ENCODE measurements at places on chromosomes 2 and 18.

DNA sequence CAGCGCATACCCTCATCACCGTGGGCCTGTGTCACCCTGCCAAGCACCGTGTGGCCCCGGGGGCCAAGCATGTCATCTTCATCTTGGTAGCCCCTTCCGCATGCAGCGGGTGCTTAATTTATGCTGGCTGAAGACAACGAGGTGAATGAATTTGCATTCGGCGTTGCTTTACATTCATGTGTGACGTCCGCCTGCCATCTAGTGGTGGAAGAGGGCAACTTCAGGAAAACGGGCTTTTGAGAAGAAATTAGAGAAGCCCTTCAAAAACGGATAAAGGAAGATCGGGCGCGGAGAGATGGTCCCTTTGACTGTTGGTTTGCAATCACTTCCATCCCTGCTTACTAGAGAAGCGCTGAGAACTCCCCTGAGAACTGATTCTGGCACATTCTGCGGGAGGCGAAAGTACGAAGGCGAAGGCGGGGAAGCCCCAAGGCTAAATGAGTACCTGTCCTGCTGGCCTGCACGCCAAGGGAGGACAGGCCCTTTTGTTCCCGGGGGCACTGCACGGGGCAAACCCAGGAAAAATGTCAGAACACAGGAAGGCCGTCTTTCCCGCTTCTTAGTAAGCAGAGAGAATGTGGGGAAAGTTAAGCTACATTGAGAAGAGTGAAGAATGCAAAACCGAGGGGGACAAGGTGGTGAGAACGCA lies 145.9 kb downstream of the ZNF516 start:
- DNase-seq: peak; percentile 67

GRCh38 chr2:8229546-8229986 lies 452.3 kb upstream of the ID2 start:
- DNase-seq: no peak

DNA sequence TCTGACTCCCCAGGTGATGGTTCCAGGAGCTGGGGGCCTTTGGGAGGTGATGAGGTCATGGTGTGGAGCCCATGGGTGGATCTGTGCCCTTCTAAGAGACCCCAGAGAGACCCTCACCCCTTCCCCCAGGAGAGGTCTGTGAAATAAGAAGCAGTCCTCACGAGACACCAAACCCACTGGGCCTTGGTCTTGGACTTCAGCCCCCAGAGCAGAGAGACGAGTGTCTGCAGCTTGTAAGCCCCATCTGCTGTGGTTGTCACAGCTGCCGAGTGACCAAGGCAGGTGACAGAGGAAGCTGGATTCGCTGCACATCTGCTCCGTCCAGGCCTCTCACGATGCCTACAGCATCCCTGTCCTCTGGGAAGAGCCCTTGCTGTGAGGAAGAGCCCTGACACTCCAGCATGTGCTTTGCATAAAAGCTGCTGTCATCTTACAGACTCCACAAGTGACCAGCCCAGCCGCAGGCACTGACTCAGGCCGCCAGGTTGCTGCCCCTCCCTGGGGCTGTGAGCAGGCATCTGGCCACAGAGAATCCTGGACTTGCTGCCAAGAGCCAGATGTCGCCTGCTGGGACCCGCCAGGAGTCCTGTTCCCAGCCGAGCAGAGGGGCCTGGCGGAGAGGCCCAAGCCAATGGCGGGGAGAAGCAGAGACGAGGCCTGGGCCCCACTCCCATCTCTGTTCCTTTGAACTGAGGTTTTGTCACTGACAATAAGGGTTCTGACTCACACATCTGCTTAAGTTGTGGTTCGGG lies 150.8 kb downstream of the PXDN start:
- peak; percentile 37 for DNase-seq

DNA sequence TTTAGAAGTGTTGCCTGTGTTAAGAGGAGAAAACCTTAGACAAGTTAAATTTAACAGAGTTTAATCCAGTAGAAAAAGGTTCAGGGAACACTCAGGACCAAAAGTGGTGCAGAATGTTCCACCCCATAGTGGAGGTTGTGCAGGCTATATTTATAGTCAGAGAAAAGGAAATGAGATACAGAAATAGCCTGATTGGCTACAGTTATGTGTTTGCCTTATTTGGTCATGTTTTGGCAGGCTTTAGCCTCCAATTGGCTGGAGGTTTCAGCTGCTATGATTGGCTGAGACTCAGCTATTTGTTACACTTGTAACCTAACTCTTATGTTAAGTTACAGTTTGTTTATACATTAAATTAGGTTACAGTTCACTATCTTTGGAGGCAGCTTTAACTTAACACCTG lies 4.2 kb downstream of the STAMBP start:
- DNase-seq: no peak

- DNase-seq: no peak
Observed at GRCh38 chr2:209322905-209323512, 100.8 kb upstream of the MAP2 start.

DNA sequence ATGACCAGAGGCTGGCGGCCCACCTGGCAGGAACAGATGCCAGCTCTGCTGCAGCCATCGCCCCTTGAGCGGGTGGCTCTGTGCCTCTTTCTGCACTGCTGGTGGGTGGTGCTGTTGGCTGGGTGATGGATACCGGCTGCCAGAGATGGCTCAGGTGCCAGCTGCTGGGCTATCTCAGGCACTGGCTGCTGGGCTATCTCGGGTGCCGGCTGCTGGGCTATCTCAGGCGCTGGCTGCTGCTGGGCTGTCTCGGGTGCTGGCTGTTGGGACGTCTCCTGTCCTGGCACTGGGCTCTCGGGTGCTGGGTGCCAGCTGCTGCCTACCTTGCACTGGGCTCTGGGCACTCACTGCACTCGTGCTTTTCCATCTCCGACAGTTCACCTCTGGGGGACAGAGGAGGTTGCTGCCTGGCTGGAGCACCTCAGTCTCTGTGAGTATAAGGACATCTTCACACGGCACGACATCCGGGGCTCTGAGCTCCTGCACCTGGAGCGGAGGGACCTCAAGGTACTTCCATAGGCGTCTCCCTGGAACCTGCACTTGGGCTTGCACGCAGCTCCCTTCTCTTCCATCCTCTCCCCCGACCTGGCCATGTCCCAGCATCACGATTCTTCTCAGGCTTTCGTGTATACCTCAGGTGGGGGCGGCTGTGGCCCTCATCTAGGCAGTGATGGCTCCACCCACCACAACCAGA lies 98.4 kb downstream of the USP40 start:
- DNase-seq: no peak

DNA sequence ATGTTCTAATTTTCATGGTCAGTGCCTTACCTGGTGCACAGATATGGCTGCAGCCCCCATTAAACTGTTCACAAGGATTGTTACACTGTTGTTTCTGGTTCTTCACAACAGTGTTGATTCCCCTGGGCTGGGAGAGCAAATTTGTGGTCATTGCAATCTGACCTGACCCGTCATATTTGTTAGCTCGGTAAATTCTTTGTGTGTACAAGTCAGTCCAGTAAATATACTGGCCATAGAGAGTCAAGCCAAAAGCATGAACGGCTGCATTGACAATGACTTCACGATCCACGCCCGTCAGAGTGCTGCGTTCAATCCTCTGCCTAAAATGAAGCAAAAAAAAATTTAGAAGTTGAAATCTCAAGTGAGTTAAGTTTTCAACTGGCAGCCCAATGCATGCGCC lies 134.6 kb downstream of the DHRS9 start:
- DNase-seq: no peak

- DNase-seq: no peak
Observed at GRCh38 chr2:100539221-100539620, 23.6 kb upstream of the PDCL3 start.

- peak; percentile 10 for DNase-seq
Observed at GRCh38 chr2:64143169-64144056, 807 bp downstream of the PELI1 start.

DNA sequence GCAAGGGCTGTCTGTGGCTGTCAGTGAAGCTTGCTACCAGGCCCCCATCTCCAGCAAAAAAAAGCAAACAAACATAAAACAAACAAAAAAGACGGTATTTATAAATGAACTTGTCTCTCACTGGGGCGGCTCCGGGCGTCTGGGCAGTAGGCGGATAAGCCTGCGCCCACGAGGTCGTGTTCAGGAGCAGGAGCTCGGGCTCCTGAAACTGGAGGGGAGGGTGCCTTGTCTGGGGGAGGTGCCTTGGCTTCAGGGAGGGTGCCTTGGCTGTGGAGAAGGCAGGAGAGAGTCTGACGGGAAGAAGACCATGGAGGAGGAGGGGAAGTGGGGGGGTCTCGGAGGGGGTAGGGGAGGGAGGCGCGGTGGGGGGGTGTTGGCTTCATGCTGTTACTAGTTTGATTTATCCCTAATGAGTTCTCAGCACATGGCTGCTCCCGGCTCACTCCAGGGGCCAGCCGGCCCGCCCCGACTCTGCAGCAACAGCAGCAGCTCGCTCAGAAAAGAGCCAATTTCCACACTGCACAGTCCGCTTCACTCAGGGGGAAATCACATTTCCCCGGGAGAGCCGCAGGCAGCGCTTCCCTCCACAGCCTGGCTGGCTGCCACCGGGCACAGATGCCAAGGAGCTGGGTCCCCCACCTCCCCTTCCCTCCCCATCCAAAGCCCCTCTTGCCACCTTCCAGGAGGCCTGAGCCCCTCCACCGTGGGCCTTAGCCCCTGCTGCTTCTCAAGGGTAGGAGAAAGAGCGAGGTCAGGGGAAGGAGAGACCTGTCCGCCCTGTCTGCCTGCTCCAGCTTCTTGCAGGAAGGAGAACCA lies 38.7 kb downstream of the PSD4 start:
- no peak for DNase-seq

- no peak for DNase-seq
Observed at GRCh38 chr2:8447610-8448221, 234.1 kb upstream of the ID2 start.

DNA sequence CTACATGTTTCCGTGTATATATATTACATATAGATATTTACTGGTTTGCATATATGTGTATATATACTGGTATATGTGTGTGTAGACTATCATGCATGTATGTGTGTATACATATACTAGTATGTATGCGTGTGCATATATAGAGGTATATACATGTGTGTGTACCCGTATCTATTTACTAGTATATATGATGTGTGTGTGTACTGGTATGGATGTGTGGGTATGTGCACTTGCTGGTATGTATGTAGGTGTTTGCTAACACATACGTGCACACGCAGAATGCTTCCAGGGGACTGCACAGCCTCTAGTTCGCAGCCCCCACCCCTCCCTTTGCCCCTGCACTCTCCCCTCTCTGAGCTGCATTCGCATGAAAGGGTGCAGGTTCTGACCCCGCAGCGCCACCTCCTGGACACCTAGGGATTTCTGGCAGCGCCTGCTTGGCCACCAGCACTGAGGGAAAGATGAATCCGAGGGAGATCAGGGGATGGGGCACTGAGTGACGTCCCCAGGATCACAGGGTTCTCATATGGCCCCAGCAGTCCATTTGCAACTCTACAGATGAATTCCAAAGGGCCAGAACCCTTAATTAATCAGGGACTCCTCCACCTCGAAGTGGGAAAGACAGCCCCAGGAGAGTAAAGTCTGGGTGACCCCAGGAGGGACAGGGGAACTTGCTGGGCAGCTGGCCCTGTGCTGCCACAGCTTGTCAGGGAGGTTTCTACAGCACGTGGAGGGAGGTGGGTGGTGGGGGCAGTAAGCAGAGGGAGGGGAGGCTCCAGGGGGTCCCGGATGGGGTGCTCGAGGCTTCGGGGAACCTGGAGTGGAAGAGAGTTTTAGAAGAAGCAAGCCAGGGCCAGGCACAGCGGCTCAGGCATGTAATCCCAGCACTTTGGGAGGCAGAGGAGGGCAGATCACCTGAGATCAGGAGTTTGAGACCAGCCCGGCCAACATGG lies 66.8 kb upstream of the ASAP2 start:
- DNase-seq: no peak

GRCh38 chr2:240857039-240858008 lies 11.3 kb upstream of the AGXT start:
- no peak for DNase-seq

- no peak for DNase-seq
Observed at GRCh38 chr2:231541645-231542044, 11.4 kb upstream of the NMUR1 start.

- DNase-seq: no peak
Observed at GRCh38 chr2:96254571-96254970, 11.2 kb downstream of the TMEM127 start.

DNA sequence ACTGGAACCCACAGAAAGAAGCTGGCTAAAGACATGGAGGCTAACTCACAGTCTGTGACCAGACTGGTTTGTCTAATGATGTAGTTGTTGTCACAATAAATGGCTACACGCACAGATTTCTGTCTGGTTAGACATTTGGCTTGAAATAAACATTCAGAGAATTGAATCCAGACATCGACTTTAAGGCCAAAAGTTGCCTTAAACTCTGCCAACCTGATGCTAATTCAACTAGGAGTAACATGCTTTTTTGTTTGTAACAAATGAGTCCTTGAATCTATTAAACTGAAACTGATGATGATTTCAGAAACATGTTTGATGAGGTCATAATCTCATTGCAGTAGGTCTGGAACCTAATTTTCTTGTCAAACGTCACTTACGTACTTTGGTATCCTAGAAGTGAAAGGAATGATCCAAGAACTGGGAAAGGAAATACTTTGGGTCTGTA lies 123.8 kb downstream of the ERBB4 start:
- DNase-seq: no peak

- no peak for DNase-seq
Observed at GRCh38 chr2:230891509-230891908, 26.8 kb downstream of the ITM2C start.

- DNase-seq: no peak
Observed at GRCh38 chr2:109196081-109196875, 67.3 kb downstream of the SH3RF3 start.

DNA sequence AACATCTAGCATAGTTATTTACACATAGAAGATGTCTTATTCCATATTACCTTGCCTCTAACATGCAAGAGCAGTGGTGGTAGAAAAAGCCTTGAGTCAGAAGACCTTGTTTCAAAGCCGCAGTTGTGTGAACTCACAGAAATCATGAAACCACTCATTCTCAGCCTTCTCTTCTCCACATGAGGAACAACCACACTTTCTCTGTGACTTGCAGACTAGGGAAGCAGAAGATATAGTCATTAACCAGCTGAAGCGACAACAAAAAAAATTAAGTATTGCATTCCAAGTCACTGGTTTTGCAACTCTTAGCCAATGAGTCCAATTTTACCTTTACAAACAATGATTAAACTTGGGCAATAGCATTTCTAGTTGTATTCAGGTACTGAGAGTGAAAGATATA lies 19.0 kb downstream of the TWSG1 start:
- DNase-seq: no peak

DNA sequence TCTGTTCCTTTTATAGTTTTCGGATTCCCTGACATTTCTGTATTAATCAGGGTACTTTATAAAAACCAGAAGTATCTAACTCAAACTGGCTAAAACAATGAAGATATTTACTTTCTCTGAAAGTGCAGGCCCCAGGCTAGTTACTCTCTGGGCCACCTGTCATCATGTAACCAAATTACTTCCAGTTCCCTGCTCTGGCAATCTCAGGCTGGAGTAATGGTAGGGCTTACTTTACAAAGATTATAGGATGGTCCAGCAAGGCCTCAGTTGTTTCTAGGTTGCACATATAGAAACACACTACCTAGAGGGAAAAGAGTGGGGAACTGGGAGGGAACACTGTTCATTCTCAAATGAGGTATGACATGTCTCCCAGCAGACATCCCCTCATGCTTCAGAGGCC lies 74.8 kb downstream of the CHST9 start:
- DNase-seq: no peak

Measured in NCI-H510A (cell line).